ENCODE measurements at places on chromosomes 2 and 18.

DNA sequence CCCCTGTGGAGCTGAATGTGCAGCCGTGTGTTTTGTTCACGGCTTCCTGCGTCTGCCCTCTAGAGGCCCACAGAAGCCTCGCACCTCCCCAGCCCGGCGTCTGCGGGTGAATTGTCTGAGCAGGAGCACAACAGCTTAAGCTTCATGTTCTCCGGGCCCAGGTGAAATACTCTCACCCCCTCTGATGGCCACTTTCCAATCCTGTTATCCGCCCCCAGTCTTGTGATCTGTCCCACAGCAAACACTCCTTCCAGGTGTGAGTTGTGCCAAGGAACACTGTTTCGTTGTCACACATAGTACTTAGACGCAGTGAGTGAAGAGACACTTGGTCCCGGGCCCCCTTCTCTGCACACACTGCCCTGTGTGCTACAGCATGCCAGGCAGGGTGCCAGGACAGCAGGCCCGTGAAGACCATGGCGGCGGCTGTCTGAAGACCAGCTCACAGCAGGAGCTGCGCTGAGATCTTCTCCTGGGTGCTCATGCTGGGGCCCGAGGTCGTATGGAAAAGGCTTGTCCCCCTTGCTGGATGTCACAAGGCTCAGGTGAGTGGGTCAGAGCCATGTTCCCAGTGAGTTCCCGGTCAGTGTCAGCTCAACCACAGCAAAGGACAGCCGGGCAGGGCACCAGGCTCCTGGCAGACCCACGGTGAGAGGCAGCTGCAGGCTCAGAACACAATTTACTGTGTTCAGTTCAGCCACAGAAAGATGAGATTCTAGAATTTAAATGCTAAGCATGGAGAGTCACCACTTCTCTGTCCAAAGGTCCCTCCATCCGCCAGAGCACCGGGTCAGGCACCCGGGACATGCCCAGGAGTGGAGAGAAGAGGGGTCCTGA is 6.8 kb upstream of the PXDN start:
- DNase-seq, result peak; percentile 24

- no peak for DNase-seq
Observed at GRCh38 chr2:85401464-85401805, 8.7 kb downstream of the CAPG start.

DNA sequence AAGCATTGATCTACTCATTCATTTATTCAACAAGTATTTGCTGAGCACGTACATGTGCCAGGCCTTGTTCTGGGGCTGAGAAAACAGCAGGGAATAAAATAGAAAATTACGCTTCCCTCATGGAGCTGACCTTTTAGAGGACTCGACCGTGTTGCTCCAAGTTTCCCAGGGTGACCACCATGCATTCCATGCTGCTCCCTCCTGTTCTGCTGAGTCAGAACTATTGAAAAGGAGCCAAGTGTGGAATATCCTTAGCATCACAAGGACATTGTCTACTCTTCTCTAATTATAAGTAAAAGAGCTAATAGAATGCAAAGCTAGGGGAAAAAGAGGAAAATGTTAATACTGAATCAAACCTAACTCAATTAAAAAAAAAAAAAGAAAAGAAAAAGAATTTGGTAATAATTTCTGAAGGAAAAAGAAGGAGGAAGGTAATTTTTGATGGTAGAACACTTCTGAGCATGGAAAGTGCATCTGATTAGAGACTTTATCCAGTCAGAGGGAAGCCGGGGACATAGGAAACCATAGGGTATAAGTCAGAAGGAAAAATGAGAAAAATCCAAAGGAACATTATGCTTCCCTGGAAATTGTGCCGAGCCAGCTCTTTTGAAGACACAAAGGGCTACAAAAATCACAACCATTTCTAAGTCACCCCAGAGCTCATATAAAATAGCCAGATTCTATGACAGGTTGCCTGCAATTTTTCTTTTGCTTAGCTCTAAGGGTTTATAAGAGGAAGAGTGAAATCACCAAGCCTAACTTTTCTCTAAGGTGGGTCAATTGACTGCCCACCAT is 339.4 kb downstream of the RND3 start:
- DNase-seq, result no peak

DNA sequence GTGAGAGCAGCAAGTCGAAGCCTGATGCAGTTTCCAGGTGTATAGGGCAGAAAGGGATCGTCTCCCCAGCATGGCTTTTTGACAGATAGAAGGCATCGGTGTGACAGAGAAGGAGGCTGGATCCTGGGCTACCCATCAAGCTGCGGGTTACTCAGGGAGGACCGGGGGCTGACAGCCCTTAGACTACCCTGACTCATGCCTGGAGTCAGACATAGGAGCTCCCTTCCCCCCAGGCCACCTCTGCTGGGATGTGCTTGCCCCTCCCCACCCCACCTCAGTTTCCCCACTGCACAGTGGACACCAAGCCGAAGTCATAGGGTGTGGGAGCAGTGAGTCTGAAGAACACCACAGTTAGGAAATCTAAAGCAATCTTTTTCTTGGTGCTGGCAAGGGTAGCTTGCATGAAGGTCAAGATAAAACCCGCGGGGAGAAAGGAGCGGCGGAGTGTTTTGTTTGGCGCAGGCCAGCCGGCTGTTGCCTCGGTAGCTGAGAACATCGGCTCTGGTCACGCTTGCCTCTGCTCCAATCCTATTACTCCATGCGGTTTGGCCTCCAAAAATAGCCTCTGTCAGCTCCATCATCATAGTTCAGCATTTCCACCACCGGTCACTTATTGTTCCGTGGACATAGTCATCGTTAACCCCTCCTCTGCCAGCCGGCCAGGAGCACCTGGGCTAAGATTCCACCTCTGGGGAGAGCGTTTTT is 169.2 kb upstream of the GLI2 start:
- no peak for DNase-seq

DNA sequence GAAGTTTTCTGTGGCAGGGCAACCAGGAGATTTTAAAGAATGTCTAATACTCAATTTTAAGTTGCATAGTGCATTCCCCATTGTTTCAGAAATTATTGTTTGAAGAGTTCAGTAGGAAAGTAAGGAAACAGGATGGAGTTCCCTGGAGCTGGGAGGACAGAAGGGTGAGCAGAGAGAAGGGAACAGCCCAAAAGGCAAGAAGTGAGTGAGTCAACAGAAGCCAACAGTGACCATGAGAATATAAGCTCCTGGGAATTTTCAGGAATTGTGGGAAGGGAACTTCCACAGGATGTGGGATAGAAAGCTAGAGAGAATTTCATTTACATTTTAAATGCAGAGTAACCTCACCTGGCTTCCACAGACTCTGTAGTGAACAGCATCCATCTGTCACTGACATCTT is 268.1 kb upstream of the ATP5MC3 start:
- DNase-seq, result no peak

DNA sequence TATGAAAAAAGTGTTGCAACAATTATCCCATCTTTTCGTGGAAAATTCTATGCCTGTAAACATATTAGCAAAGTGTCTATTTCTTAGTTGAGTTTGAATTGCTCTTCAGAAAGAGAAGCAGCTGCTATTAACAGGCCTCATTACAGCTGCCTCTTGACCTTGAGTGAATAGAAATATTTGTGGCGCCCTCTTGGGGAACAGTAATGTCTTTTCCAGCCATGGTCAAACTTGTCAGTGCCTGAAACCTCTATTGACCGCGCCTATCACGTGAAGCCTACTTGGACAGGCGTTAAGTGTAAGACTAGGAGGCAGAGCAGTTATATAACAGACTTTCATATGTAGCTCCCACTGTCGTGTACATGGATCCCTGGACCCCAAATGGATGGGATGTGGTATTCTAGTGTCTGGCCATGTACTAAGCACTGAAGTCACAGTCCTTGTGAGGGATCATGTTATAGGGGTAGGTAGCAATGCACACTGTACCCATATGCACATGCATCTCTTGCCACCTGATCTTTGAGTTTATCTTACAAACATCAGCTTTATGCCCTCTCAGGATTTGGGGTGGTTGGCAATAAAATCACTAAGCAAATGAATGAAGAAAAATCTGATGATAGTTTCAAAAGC is 245.0 kb downstream of the PTGR3 start:
- DNase-seq, result no peak

DNA sequence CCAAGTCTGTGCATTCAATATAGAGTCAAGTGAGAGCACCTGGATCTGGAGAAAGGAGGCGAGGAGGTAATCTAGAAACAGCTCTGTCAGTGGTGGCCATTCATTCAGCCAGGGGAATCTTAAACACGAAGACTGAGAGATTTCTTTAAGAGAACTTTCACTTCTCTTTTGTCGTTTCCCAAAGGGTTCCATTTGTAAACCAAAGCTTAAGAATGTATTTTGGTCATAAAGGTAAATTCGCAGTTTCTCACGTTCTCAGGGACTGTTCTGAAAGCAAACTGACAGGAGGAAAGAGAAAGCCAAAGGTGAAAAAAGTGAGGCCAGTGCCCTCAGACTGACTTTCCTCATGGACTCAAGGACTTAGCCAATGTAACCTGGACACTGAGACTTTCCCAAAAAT is 513.5 kb downstream of the CMPK2 start:
- no peak for DNase-seq

DNA sequence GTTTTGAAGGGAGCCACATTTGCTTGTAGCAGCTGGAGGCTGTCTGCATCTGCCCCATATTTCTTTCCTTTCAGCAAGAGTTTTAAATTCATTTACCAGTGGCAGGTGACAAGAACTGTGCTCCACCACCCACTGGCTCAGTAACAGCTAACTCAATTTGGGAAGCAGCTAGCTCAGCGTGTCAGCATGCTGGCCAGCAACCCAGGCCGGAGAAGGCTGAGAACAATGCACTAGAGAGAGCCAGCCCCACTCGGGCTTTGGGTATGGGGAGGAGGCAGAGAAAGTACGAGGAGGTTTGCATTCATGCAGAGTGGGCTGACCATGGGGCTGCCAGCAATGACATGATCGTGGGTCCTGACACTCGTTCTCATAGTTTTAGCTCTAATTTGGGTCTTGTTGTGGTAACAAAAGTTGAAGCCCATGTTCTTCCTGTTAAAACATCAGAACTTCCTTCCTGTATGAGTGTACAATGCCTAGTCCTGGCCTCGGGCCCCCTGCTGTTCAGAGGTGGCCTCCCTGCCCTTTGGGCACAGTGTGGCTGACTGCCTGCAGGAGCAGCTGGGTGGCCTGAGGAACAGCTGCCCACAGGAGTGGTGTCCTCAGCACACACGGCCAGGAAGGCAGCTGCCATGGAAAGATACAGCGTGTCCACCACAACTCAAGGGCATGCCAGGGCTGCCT is 23.0 kb downstream of the CDC42EP3 start:
- DNase-seq, result no peak

DNA sequence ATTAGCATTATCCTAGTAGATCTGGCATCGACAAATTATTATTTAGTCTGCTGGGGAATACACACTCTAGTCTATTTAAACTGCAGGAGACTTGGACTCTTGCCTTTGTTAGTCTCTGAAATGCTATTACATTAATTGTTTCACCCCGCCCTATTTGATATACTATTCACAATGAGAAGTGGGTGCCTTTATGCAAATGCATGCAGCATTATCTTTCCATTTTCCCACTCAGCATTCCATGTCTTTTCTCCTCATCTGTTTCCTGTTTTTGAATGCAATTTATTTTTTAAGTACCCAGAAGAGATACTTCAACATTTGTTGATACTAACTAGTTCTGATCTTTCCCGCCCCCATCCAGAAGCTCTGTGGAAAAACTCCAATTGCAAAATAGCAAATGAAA is 395.3 kb upstream of the NXPH2 start:
- no peak for DNase-seq

- no peak for DNase-seq
Observed at GRCh38 chr2:204669382-204669781, 124.1 kb downstream of the PARD3B start.
